ENCODE measurements at places on chromosomes 4 and X.

- DNase-seq = no peak
These were observed 80.8 kb downstream of the HTRA3 start for GRCh38 chr4:8350352-8350751.

- DNase-seq = no peak
These were observed 75.0 kb downstream of the EVC start for GRCh38 chr4:5785806-5786680.

DNA sequence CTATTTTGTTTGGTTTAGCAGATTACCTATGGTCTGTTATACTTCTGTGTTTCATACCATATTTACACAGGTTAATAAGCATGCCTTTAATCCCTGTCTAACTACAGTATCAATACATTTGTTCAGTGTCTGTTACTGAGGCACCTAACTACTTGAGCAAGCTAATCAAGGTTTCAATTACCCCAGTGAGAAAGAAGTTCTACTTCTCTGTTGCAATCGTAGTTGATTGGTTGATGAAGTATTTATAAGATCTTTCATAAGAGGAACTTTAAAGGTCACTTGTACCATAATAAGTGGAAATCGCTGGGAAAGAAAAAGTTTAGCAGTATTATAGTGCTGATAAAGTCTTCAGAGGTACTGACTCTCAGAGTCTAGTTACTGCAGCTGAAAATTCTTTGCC, 490.6 kb downstream of the RPA4 start:
- DNase-seq = no peak

GRCh38 chrX:123976706-123977316, 15.3 kb downstream of the STAG2 start:
- no peak for DNase-seq

DNA sequence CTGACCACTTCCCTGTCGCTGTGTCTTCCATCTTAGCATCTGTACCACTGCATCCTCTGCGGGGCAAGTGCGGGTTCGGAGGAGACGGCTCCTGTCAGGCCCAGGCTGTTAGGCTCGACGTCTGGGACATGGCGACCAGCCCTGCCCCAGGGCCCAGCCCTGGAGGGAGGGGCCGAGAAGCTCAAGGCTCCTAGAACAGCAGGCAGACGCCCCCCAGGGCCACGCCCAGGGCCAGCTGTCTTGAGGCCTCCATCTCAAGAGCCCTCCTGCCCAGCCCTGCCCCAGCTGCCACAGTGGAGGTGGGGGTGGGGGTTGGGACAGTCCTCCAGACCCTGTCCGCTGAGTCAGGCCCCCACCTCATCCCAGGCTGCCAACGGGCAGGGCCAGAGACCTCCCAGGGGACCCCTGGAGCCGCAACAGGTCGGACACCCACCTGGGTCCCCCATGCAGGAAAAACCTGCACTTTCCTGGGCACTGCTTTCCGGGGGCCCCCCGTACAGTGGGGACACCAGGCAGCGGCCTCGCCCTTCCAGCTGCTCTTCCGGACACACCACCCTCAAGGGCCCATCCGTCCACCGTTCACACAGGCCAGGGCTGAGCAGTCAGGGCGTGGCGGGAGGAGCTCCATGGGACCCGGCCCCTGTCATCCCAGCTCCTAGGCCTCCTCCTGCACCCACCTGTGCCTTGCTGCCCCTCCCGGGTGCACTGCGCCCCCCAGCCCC, 83.1 kb downstream of the FAM53A start:
- DNase-seq = no peak

- no peak for DNase-seq
These were observed 699.3 kb upstream of the ADGRL3 start for GRCh38 chr4:60500810-60501209.

DNA sequence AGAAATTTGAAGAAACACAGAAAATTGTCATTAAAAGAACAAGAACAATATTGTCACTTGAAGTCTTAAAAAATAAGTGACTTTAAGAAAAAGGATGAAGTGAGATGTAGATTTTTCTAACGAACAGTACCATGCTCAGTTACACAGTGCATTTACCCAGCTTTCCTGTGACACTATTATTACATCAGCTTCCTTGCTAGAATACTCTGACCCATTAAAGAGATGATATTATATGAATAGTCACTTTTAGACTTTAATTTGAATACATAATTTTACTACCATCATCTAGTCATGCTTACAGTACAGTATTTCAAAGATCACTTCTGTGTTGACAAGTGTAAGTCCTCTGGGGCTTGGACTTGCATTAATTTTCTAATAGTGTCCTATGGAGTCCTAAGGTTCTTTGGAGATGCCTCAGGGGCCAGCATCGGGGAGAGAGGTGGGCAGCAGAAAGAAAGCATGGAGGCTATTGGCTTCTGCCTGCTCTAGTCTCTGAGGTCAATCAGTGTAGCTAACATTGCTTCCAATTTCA, 10.7 kb downstream of the COL25A1 start:
- DNase-seq = no peak

DNA sequence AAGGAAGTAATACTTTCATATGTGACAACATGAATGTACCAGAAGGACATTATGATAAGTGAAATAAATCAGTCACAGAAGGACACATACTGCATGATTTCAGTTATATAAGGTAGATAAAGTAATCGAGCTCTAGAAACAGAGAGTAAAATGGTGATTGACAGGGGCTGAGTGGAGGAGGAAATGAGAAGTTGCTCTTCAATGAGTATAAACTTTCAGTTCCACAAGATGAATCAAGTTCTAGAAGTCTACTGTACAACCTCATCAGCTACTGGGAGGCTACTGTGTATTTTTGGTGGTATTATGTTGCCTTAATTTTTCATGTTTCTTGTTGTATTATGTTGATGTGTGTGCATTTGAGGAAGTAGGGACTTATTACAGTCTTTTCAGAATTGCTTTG, 270.9 kb upstream of the GRIA3 start:
- DNase-seq = no peak

All from stimulated activated CD8-positive, alpha-beta memory T cell treated with anti-CD3 and anti-CD28 coated beads, Interleukin-15, amount 100 ng/mL, for 4 hours (primary cell).